Daoy (cell line): ENCODE measurements at places on chromosomes 11 and 22. TPM values are rescaled to one million over a fixed set of nuclear protein-coding genes. Genes with fewer than 3 reads are reported as not detected.

The MUC5B gene
- not detected in 2 replicates for total RNA-seq

The OR56A5 gene
- total RNA-seq = not detected in 2 replicates

- no peak for DNase-seq
Measured at GRCh38 chr22:17513612-17514011, 49.7 kb upstream of the SLC25A18 start.

- no peak for DNase-seq
Measured at GRCh38 chr11:3156661-3157311, 8.3 kb downstream of the OSBPL5 start.

- no peak for DNase-seq
Measured at GRCh38 chr11:2931771-2932738, 2.8 kb upstream of the PHLDA2 start.
